ENCODE measurements at places on chromosomes 6 and 20.

- no peak for DNase-seq
Measured at GRCh38 chr6:11729076-11729475, 49.5 kb downstream of the ADTRP start.

- DNase-seq: no peak
Measured at GRCh38 chr20:35167787-35168186, 4.1 kb upstream of the PROCR start.

GRCh38 chr6:3383525-3383924, 73.3 kb downstream of the SLC22A23 start:
- DNase-seq: no peak

DNA sequence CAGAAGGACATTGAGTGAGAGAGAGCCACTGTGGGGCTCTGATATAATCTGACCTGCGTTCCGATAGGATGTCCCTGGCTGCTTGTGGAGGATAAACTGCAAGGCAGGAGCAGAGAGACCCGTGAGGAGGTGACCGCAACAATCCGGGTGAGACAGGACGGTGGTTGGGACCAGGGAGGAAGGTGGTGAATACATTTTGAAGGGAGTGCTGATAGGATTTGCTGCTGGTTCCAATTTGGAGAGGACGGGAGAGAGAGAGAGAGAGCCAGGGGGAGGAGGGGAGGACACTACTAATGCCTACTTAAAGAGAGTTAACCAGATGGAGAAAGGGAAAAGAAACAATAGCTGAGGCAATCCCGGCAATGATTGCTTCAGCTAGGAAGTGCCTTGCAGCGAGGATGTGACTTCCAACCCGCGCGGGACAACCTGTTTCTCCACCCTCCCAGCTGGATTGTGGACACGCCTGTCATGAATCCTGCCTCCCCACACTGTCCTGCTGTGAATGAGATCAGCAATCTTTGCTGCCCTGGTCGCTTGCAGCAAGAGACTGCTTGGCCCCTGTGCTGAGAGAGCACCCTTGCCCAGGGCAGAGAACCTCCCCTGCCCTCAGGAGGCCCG, 199.0 kb upstream of the KCNG1 start:
- DNase-seq: no peak

GRCh38 chr6:53009056-53009455, 14.0 kb upstream of the GSTA4 start:
- DNase-seq: no peak

DNA sequence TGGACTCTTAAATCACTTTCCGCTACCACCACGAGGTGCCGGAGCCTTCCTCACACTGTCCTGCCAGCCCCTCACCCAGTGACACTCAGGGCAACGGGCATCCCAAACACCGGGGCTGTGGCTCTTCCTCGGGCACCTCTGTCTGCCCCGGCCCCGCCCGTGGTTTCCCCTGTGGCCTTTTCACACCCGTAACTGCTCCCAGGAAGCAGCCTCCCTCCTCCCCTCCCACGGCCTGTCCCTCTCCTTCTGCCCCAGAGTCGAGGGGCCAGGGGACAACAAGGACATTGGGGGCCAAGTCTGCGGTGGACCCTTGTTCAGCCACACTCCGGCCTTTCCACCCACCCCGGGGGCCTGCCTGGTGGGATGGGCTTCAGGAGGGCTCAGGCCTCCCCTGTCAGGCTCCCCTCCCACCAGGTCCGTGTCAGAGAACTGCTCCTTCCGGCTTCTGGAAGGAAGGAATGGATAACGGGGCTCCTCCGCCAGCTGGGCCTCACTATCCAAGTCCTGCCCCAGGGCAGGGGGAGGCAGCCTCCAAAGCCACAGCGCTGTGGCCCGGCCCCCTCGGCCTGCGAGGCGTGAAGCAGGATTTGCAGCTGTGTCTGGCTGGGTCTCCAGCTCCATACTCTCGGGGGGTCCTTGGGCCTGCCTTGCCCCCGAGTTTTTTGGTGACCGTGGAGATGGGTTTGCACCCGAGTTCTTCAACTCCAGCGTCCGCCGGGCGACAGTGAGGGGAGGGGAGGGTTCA, 54.7 kb upstream of the CHRNA4 start:
- no peak for DNase-seq

GRCh38 chr6:119669221-119669620, 319.7 kb upstream of the MAN1A1 start:
- DNase-seq: no peak

GRCh38 chr6:124123617-124124209, 320.0 kb downstream of the NKAIN2 start:
- DNase-seq: no peak

DNA sequence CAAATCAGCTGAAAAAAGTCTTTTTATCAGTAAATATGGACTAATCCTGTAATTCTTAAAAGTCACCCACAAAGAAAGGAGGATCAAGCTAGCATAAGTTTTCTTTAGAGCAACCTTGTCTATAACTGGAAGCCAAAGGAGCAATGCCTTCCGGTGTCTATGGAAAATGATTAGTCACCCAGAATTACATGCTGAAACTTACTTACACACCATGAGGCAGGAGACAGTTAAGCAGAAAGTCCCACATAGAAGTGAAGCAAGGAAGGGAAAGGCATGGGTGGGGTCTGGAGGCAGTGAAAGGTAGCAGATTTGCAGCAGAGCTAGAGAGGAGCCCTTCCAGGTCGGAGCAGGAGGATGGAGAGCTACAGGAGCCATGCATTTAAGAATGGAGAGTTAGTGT, 153.7 kb upstream of the RIPOR2 start:
- DNase-seq: no peak

DNA sequence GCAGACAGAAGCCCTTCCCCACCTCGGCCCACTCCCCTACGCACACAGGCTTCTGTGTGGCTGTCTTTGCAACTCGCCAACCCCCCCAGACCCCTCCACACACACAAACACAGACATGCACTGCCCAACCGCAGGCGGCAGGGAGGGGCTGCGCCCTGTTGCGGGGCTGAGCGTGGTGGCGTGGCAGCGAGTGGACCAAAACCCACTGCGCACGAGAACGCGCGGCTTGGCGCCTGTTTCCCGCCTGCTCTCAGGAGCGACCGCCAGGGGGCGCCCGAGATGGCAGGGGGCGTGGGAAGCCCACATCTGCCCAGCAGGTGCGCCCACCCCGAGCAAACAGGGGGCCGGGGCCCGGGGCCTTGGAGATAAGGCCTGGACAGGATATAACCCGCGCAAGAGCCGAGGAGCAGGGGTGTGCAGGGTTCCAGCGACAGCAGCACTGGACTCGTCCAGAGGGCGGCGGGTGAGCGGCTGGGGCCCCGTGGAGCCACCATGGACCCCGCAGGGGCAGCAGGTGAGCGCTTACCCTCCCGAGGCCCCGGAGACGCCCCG, at the start of gene RBPJL:
Gene RBPJL (plus strand): TSS at position 410 of the 552 bp plus-strand sequence. CDS start 83 bp downstream, at position 493.
- no peak for DNase-seq

- no peak for DNase-seq
Measured at GRCh38 chr6:166754218-166755030, 127.4 kb upstream of the RPS6KA2 start.

GRCh38 chr6:156807795-156808194, 30.6 kb downstream of the ARID1B start:
- no peak for DNase-seq

Measured in KG1 (cell line).